ENCODE measurements at places on chromosomes 1 and 21. TPM values are rescaled to one million over a fixed set of nuclear protein-coding genes. Genes with fewer than 3 reads are reported as not detected.

GRCh38 chr1:15767941-15768340 lies 9.3 kb downstream of the FBLIM1 start:
- no peak for DNase-seq

LRRN2 gene
- not detected for total RNA-seq

DNA sequence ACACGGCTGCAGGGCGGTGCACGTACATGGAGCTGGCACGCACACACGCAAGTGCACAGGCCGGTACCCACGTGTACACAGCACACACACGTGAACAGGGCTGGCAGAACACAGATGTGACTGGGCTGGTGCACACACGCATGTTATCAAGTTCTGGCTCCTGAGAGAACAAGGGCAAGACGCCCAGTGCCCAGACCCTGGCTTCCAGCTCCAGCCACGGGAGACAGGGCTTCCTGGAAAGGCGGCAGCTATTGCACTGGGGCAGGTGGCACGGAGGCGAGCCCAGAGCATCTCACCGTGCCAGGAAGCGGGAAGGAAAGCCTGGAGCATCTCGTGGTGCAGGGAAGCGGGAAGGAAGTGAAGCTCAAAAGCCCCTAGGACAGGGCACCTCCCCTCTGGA lies 5.9 kb downstream of the SDF4 start:
- no peak for DNase-seq

- no peak for DNase-seq
These were observed 38.6 kb downstream of the KAZN start for GRCh38 chr1:14636897-14637632.

DNA sequence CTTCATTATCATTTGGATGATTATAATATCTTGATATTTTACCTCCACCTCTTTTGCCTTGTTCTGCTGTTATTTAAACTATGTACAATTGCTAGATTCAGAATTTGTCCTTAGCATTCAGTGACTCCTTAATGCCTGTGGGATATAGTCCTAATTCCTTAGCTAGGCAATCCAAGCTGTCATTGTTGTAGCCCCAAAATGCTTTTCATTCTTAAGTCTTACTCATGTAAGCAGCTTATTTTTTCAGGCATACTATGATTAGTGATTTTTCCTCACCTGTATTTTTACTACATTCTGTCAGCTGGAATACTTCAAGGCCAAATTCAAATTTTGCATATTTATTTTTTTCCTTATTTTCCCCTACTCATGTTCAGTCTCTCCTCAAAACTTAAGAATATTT lies 13.4 kb downstream of the PKN2 start:
- DNase-seq: peak; percentile 16

DNA sequence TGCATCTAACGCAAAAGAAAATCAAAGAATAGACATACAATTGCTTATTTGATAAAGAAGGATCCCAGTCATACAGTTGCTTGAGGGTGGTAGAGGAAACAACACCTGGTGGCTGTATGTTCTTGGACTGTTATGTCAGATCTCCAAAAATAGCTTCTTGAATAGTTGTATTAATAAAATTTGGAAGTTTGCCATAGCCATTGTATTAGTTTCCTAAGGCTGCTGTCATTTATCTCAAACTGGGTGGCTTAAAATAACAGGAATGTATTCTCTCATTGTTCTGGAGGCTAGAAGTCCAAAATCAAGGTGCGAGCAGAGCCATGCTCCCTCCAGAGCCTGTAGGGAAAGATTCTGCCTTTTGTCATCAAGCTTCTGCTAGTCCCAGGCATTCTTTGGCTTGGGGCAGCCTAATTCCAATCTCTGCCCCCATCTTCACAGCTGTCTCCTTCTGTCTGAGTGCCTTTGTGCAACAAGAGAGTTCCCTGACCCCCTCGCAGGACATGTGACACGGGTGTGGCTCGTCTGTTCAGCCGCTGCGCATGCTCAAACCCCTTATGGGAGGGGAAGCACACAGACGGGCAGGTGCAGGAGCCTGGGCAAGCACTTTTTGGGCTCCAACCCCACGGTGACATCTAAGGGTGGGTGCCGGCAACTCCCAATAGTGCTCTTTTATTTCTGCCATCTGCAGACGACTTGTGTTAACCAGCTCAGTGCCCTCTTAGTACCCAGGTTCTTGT lies 21.7 kb upstream of the GRIK1 start:
- no peak for DNase-seq

PRDM16 gene
- total RNA-seq: 11.3 TPM

NTNG1 gene
- 2.0 TPM for total RNA-seq

DNA sequence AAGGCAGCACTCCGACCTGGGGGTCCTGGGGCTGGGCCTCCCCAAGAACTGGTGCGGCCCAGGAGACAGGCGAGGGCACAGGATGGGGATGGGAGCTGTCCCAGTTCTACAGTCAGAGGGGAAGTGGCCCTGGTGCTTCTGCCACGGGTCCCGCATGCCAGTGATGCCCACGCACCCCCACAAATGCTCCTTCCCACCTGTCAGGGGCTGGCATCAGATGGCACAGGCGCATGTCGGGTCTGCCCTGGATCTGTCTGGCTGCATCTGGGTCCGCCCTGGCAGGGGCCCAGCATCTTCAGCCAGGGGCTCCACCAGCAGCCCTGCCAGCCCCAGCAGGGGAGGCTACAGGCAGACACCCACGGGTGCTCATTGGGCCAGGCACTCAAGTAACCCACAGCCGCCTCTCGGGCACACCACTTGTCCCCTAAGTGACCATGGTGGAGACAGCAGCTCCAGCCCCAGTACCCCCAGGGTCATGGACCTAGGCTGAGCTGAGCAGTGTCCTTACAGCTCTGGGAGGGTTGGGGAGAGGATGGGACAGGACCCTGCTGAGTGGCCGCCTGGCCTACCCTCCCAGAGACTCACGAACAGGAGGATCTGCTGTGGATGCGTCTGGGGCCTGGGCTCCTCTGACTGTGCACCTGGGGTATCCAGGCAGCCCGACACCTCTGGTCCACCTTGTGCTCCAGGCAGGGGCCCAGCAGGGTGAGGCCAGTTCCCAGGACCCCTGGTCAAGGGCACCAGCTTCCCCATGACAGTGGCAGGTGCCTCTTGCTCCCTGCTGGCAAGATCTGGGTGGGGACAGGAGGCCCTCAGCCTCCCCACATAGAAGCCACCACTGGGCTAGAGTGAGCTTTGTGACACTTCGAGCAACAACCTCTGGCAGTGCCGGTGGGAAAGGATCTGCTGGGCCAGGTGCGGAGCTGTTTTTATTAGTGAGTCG lies 5.4 kb downstream of the SMIM1 start:
- DNase-seq: no peak

DNA sequence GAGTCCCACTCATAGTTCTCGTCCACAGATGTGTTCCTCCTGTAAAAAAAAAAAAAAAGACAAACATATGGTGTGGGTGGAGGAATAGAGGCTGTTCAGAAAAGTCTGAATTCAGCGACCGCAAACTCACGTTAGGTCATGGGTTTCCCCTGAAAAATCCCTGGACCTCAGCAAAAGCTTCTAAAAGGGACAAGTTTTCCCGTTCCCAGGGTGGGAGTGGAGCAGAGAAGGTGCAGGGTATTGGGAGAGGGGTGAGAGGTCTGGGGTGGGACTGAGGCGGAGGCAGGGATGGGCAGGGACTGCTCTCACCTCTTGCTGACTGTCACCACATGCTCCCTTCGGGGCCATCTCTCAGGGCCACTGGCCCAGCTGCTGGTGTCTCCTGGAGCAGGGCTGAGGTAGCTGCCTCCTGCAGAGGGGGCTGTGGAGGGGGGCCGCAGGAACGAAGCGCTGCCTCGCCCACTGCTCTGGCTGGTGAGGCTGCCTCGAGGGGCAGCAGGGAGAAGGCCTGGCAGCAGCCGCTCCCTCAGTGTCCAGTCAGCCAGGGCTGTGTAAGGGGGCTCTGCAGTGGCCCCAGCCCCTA lies 2.6 kb upstream of the TAGLN2 start:
- no peak for DNase-seq

FCGR3B gene
- total RNA-seq: not detected

TDRD10 gene
- total RNA-seq: not detected

DNA sequence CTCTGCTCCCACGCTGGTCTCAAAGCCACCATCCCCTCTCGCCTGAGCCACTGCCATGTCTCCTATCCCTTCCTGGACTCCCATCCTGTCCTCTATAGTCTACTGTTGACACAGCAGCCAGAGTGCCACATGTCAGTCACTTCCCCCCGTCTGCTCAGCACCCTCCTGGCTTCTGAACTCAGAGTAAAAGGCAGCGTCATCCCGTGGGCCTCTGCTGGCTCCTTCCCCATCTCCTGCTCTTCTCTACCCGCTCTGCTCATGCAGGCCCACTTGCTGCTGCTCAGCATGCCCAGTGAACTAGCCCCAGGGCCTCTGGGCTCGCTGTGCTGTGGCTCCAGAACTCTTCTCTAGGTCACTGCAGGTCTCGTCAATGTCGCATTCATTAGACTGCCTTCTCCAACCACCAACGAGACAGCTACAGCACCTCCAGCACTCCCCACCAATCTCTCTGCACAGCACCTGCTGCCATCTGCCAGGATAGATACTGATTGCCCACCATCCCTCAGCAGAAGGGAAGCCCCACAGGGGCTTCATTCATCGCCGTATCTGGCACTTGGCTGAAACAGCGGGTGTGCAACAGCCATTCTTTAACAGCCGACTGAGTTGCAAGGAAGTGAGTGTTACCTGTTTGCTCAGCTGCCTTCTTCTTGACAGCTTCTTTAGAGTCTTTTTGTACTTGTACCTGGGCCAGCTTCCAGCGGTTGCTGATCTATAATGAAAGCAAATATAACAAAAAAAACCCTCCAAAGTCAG lies 11.8 kb upstream of the SRM start:
- no peak for DNase-seq

DNA sequence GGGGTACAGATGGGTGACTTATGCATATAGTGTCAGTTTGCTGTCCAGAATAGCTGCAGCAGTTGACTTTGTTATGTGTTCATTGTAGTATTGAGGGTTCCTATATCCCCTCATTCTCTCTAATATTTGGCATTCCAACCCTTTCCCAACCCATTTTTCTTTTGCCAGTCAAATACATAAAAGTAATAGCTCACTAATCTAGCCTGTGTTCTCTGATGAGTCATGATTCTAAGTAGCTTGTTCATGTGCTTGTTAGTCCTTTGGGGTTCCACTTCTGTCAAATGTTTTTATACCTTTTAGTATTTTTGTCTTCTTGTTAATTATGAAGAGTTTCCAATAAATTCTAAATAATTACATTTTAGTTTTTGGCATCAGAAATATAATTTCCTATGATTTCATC lies 99.2 kb upstream of the MROH9 start:
- DNase-seq: peak; percentile 26

GRCh38 chr1:57831624-57832023 lies 407.8 kb upstream of the DAB1 start:
- DNase-seq: peak; percentile 19

- no peak for DNase-seq
These were observed 203.0 kb downstream of the GRIK3 start for GRCh38 chr1:36831186-36831810.

DNA sequence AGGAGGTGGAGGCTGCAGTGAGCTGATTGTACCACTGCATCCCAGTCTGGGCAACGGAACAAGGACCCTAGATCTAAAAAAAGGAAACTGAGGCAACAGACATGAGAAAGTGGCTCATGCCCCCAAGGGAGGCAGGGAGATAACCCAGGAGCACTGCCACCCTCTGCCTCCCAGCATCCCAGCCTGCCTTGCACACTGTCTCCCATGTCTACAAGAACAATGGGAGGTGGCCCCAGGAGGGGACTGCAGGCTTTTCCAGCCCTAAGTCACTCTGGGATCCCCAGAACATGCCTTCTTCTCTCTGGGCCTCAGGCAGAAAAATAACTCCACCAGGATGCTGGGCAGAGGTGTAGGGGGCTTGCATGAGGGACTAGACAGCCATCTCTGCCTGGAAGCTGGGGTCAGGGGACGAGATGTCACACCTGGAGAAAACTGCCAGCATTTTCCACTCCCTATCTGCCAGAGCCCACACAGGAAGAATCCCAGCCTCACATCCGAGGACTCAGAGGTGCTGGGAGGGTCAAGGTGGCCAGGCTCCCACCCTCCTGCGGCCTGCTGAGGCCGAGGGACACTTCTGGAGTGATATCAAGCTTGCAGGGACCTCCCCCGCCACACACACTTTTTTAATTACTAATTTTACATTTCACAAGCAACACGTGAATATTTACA lies 21.4 kb downstream of the RUNX3 start:
- no peak for DNase-seq

GRCh38 chr1:168939110-168939946 lies 167.2 kb upstream of the ATP1B1 start:
- no peak for DNase-seq

GRCh38 chr1:50181027-50181663 lies 72.4 kb downstream of the ELAVL4 start:
- no peak for DNase-seq

LCE1F gene
- total RNA-seq: not detected

DNA sequence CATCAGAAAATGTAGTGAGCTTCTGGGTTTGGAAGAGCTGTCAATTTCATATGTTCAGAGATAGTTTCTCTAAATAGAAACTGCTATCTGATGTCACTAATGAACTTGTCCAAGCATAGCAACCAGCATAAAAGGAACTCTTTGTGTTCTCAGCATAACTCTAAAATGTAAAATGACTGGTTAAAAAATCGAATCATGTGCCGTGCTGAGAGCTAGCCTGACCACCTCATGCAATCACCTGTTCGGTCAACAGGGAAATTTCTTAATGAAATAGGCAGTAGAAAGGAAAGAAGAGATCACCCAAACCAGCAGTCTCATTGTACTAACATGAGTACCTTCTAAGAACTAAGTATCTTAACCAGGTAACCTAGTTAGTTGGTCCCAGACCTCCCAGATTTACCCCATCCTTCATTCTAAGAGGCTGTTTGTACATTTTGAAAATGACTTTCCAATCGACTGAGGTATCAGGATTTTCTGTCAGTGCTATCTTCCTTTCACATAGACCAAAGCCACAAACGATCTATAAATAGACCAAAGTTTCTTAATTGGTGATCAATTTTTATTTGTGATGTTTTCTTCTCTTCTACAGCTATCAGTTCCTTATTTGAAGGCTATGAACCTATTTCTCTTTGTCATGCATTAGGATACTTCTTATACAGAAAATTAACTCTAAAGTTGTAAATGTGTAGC lies 147.3 kb downstream of the TLR5 start:
- no peak for DNase-seq

ZYG11B gene
- total RNA-seq: 36.7 TPM

- DNase-seq: no peak
These were observed 197.1 kb downstream of the AJAP1 start for GRCh38 chr1:4851385-4852065.

TMEM125 gene
- total RNA-seq: not detected

- DNase-seq: no peak
These were observed 9.9 kb downstream of the ANGPTL7 start for GRCh38 chr1:11198851-11199594.

DNA sequence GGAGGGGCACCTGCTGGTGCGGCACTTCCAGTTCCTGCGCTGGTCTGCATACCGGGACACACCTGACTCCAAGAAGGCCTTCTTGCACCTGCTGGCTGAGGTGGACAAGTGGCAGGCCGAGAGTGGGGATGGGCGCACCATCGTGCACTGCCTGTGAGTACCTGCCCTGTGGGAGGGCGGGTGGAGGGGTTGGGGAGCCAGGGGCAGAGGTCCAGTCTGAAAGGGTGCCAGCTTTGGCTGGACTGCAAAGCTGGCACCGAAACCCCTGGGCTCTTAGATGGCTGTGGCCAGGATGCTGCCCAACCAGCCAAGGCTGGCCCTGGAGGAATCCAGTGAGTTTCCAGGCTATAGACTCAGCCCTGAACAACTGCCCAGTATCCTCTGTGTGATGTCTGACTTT lies 87.3 kb downstream of the PTPRU start:
- DNase-seq: no peak

- no peak for DNase-seq
These were observed 131.1 kb downstream of the TNR start for GRCh38 chr1:175612286-175612685.

All from fibroblast of the aortic adventitia (primary cell).